ENCODE measurements at places on chromosomes 16 and 17.

DNA sequence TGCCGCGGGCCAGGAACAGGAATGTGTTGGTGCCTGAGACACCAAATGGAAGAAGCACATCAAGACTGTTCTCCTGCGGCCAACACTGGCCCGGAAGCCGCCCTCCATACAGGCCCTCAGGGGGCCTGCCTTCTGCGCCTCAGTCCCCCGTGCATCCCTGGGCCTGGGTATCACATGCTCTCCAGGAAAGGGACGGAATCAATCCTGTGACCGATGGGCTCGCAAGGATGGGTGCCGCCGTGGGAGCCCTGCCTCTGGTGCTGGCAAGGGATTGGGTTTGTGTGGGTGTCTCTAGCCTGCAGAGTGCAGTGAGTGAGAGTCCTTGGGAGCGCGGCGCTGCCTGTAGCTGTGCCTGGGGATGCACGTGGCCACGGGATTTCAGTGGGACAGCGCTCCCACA, 19.4 kb downstream of the CIBAR2 start:
- no peak for DNase-seq

DNA sequence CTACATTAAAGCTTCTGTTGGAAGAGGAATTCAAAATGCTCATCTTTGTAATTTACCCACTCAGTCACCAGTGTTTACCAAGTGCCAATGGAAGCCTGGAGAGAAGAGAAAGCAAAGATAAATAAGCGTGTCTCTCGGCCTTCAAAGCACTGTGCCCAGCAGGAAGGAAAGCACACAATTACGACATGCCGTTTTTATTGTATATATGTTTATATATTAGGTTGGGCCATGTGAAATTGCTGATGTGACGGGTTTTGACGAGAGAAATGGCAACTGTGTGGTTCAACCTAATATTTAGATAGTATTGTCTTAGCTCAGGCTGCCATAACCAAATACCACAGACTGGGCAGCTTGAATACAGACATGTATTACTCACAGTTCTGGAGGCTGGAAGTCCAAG, 79.3 kb upstream of the HSBP1 start:
- DNase-seq: no peak

GRCh38 chr17:79033741-79034501, 10.0 kb downstream of the C1QTNF1 start:
- no peak for DNase-seq

- no peak for DNase-seq
Measured at GRCh38 chr16:79994418-79994817, 393.9 kb upstream of the MAF start.

DNA sequence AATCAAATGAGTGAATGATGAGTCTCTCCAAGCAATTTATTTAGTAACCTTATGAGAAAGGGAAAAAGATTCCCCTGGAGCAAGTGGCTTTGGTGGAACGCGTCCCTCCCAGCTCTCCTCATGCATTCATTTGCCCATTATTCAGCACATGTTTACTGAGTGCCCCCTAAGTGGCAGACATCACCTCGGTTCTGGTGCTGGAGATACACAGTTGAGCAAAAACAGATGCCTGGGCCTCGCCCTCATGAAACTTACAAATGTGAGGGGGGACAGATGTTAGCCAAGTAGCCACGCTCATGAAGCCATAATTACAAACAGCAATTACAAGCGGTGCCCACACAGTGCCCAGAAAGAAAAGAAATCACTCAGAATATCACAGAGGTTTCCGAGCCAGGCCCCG, 45.1 kb upstream of the CIBAR2 start:
- no peak for DNase-seq

DNA sequence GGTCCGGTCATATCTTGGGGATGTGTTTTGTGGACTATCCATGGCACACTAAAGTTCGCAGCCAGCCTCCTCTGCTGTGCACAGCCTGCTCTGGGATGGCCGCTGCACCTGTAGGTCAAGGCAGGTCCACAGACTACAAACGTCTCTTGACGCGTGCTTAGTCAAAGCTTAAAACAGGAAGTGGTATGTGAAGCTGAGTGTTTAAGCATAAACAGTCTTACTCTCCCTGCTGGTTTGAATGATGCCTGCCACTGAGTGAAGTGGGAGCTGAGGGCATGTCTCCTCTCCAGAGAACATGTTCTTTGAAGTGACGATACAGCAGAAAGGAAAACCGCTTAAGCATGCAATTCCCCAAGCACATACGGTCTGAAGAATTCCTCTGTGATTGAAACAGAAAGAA, 365.6 kb downstream of the SLC39A11 start:
- DNase-seq: no peak

DNA sequence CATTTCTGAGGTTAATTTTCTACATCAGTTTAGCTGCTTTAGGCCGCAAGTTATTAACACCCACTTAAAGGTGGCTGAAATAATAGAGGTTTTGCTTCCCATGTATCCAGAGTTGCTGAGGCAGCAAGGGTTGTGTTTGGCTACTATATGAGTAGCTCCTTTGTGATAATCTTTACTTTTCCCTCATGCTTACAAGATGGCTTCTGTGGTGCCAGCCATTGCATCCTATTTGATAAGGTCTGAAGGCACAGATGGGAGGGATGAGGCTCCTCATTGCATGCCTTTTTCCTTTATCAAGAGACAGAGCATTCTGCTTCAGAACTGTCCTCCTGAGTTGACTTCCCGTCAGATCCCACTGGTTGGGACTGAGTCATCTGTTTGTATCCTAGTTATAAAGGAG, 340.2 kb downstream of the WWOX start:
- DNase-seq: no peak

DNA sequence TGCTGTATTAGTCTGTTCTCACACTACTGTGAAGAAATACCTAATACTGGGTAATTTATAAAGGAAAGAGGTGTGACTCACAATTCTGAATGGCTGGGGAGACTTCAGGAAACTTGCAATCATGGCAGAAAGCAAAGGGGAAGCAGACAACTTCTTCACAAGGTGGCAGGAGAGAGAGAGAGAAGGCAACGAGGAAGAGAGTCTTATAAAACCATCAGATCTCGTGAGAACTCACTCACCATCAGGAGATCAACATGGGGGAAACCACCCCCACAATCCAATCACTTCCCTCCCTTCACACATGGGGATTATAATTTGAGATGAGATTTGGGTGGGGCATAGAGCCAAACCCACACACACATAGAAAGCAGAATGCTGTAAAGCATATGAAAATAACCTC, 896.2 kb downstream of the CDH11 start:
- DNase-seq: no peak

DNA sequence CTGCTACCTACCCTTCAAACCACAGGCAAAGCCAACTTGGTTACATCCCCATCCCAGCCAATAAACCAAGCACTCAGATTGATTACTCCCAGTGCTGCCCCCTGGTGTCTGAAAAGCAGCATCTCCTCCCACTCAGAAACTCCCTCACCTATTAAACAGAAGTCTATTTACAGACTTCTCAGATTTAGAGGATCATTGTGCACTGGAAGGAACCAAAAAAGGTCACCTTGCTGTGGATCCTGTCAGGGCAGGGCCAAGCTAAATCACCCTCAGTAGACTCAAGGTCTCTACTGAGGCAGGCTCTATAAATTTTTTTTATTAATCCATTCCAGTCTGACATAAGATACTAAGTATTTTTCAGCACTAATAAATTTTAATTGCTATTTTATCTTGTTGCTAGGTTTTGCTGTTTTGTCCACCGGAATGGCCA, 17.6 kb downstream of the HIGD1B start:
- DNase-seq: peak; percentile 37

DNA sequence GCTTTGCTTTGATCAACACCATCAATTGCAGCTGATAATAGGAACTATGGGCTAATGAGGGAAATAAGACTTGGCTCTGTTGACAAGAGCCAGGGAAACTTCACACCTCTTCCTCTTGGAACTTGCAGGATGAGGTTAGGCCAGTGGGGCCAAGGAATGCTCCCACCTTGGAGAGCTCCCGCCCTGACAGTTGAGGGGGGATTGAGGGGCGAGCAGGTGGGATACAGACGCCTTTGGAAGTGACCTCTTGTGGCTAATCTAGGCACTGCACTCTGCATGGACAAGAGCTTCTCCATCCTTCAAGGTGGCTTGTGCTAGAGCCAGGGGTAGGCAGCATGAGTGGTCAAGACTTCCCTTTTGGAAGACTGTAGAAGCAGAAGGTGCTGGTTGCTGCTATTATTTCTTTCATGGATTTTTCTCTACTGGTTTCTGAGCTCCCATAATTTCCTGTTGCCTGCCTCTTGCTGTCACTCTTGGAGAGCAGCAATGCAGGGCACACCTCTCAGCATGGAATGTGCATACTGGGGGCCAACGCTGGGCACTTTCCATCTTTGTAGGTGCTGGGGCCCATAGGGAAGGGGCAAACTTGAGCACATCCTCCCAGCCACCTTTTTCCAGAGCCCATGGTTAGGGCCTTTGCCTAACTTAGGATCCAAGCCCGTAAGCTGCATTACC, 2.3 kb upstream of the PHF12 start:
- no peak for DNase-seq

DNA sequence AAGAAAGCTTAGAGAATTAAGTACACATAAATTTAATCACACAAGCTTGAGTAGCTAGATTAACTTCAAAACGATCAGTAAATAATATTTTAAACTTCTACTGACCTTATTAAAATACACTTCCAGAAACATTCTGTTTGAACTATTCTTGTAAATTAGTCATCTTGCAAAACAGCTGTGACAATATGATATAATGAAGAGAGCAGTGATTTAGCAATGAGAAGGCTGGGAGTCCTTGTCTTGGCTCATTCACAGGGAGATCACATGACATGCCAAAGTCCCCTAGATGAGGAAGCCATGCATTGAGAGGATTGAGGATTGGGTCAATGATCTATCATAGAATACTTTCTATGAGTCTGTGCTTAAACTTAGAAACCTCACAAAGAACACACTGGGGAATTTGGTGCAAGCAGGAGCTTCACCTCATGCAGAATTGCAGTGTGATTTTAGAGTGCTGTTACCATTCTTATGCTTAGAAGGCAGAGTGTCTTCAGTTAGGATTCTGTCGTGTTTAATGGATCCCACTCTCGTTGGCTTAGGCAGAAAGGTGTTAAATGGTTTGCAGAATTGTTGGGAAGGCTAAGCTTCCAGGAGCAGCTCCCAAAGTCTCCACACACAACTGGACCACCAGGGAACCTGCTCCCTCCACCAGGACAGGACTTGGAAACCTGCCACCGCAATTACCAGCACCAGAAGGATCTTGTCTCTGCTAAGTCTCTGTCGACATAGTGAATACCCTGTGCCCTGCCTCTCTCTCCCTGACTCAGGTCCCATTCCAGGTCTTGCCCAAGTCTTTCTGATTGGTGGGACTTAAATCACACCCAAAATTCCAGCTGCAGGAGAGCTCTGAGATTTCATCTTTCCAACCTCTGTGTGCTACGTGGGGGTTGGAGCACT, 87.1 kb downstream of the USP22 start:
- DNase-seq: no peak

GRCh38 chr17:39634384-39634871, 2.5 kb upstream of the STARD3 start:
- no peak for DNase-seq

GRCh38 chr17:40341808-40342503, 22.6 kb downstream of the GJD3 start:
- no peak for DNase-seq

Measured in stimulated activated CD8-positive, alpha-beta memory T cell treated with anti-CD3 and anti-CD28 coated beads, Interleukin-7, amount 100 ng/mL, for 1 hour (primary cell).